CD4-positive, alpha-beta T cell treated with Interferon gamma for 1 hour (primary cell): ENCODE measurements at places on chromosomes 16 and 17.

DNA sequence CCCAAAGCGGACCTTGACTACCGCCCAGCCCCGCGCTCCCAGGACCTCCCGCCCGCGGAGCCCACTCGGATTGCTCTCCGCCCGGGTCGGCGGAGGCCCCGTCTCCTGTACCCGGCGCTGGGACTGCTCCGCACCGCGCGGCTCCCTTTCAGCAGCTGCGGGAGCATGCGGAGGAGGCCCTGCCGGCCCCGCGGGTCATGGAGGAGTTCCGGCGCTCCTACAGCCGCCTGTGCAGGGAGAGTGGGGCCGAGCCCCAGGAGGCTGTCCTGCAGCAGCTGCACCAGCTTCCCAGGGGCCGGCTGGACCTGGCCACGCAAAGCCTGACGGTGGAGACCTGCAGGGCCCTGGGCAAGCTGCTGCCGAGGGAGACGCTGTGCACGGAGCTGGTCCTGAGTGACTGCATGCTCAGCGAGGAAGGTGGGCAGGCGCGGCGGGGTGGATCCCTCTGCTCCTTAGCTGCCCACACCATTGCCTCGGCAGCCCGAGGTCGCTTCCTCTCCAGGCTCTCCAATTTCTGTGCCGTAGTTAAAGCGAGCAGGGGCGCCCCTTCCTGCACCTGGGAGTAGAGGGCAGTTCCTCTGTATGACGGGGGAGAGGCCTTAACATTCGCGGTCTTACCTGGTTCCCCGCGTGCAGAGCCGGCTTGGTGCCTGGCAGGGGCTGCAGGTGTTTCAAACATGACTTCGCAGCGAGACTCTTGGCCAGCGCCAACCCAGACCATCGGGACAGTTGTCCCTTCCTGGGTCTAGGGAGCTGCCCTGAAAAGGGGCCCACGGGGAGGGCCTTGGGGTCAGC lies 539 bp downstream of the LRRC45 start:
- no peak for DNase-seq

DNA sequence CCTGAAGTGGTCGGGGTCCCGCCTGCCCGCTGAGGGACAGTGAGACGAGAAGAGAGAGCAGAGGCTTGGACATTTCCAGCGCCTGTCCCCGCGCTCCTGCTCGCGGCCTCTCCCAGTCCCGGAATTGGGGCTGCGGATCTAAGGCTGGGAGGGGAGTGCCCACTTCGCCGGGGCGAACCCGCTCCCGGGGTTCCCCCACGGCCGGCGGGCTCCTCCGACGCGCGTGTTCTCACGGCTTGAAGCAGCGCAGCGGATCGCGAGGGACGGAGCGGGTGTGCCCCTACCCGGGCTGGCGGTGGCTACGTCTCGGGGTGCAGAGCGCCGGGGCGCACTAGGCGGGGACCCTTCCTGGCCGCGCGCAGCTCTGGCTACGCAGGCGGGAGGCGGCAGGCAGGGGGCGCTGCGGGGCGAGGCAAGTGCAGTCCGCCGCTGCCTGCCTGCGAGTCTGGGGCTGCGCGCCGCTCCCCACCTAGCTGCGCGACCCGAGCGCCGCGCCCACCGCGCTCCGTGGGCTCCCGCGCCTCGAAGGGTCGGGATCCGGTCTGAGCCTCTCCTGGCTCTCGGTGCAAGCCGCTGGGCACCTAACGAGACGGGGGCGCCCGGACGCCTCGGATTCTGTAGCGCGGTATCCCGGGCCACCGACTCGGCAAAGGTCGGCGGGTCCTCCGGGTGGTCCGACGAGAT lies 1.2 kb downstream of the NGFR start:
- DNase-seq: peak; percentile 77

DNA sequence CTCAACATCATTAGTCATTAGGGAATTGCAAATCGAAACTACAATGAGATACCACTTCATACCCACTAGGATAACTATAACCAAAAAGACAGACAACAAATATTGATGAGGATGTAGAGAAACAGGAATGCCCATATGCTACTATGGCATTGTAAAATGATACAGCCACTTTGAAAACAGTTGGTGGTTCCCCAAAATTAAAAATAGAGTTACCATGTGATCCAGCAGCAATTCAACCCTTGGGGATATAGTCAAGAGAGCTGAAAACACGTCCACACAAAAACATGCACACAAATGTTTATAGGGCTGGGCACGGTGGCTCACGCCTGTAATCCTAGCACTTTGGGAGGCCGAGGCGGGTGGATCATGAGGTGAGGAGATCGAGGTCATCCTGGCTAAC lies 10.0 kb upstream of the PECAM1 start:
- DNase-seq: no peak

GRCh38 chr16:1497014-1497598 lies 3.9 kb downstream of the TELO2 start:
- DNase-seq: no peak
